ENCODE measurements at places on chromosomes 16 and 17.

DNA sequence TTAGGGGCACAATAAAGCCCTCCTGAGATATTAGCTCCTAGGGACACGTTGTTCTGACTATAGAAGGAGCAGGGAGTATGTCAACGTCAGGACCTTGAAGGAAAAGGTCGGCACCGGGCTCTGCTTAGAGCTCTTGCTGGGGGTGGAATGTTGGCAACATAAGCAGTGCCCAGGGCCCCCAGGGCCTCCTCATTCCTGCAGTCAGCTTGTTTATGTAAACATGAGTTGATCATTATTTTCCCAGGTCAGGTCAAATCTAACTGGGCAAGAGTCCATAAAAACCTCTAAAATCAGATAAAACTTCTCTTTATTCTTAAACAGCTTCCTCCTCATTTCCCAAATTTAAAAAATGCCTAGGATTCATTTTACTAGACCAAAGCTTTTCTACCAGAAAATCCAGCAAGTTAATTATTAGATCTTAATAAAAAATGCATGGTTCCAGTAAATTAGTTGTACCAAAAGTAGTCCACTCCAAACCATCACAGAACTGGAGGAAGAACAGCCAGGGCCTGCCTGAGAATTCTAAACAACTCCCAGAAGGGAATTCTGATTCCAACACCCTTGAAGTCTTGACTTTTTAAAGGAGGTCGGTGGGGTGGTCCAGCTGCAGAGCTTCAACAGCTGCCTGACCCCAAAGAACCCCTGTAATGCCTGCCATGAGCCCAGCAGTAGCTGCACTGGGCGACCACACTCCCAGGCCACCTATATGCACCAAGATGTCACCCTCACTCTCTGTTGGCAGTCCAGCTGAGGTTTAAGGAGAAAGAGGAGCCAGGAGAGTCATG lies 54.3 kb downstream of the AMFR start:
- DNase-seq, result no peak

DNA sequence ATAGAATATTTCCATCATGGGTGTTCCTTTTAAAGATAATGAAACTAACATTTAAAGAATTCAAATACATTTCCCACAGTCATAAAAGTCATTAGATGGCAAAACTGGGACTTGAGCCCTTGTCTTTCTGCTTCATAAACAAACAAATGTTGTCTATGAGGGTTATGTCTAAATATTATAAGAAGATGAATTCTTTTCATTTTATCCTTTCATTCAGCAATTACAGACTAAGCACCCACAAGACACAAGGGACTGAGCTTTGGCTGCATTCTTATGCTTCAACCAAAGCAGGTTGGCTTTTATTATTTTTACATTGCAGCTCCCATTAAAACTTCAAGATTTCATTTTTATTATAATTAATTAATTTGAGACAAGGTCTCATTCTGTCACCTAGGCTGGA lies 14.9 kb downstream of the SARM1 start:
- no peak for DNase-seq

DNA sequence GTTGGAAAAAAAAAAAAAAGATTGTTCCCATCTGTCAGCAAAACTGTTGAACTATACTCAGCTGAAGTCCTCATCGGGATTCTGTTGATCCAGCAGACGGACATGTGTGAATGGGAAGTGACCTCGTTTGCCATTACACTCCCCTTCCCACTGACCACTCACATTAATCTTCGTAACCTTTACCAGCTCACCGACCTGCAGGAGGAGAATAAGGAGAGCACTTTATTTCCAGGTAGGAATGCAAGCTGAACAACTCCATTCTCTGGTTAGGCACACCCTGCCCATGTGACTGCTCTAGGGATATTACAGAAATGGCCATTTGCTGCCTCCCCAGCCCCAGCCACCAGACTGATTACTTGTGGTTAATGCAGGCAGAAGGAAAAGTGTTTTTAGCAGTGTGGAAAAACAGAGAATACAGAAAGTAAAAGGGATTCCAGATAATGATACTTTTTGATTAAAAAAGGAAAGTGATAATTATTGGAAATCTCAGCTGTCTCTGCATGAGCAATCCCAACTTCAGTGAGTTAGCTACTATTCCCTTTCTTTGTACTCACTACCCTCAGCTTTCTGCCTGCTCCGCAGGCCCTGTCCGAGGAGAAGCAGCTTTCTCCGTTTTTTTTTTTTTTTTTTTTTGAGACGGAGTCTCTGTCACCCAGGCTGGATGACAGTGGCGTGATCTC lies 23.6 kb upstream of the YWHAE start:
- DNase-seq, result no peak

GRCh38 chr16:84918006-84918909 lies 93.1 kb downstream of the ZDHHC7 start:
- no peak for DNase-seq

- no peak for DNase-seq
Observed at GRCh38 chr17:39750131-39751015, 12.6 kb downstream of the GRB7 start.

- DNase-seq, result no peak
Observed at GRCh38 chr17:35073183-35073790, 9.8 kb upstream of the RFFL start.

DNA sequence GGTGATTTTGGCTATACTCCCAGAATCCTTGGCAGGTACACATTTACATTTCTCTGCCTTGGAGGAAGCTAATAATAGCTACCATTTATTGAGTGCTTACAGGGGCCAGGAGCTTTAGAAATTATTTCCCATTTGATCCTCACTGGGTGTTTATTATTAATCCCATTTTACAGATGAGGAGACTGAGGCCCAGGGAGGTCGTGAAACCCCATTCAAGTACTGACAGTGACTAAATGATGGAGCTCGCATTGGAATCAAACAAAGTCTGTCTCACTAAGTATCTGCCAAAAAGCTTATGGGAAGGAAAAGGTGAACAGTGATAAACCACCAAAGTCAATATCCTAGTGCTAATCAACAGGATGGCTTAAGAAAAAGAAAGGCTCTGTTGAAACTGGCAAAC lies 33.3 kb upstream of the XYLT1 start:
- DNase-seq, result no peak

DNA sequence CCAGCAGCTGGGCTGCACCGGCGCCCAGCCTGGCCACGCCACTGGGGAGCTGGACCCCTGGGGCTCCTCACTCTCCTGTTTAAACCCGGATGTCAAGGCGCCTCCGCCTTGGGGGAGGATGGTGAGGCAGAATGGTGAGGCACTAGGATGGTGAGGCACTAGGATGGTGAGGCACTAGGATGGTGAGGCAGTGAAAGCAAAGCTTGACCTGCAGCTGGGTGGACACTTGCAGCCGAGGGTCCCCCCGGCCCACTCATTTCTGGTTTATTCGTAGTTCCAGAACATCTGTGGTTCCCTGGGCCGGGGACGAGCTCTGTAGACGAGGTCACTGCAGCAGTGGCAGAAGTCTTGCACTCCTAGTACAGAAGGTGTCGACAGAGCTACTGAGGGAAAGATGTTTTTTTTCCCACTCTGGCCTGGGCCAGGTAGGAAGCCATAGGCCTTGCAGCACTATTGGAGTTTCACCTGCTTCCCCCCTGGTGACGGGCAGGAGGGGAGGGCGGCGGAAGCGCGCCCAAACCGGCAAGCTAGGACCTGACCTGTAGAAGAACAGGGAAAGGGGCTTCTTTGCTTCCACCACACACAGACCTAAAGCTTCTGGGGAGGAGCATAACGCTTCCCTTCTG lies 1.1 kb upstream of the HNF1B start:
- DNase-seq, result no peak

- DNase-seq, result no peak
Observed at GRCh38 chr17:7549401-7550055, 670 bp downstream of the TNFSF12 start.

DNA sequence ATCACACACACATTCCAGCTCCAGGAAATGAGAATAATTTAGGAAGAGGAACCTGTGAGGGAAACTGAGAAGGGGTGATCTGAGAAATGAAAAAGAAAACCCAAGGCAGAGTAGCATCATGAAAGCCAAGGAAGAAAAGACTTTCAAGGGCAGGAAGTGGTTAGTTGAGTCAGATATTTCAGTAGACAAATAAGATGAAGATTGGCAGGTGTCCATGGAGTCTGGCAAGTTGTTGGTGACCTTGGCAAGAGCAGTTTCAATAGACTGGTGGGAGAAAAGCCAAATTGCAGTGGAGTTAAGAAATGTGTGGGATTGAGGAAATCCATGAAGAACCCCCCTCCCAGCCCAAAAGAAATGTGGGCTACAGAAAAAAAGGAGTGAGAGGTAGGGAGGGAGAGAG lies 10.7 kb downstream of the GNAO1 start:
- no peak for DNase-seq

DNA sequence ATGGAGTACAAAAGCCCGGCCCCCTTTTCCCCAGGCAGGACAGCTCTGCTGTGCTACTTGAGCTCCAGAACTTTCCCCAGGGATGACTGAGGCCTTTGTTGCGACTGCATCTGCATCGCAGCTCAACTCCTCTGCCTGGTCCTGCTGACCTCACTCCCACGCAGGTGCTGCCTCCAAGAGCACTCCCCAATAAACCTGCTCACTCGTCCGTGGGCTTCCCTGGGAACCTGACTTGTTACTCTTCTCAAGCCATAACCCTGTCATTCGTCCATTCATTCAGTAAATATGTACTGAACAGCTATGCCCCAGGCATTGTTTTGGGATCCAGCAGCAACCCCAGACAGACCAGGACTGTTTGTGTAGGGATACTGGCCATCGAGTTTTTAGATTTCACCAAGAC lies 11.6 kb upstream of the RMI2 start:
- no peak for DNase-seq

GRCh38 chr17:74118504-74118903 lies 85.0 kb upstream of the RPL38 start:
- no peak for DNase-seq

DNA sequence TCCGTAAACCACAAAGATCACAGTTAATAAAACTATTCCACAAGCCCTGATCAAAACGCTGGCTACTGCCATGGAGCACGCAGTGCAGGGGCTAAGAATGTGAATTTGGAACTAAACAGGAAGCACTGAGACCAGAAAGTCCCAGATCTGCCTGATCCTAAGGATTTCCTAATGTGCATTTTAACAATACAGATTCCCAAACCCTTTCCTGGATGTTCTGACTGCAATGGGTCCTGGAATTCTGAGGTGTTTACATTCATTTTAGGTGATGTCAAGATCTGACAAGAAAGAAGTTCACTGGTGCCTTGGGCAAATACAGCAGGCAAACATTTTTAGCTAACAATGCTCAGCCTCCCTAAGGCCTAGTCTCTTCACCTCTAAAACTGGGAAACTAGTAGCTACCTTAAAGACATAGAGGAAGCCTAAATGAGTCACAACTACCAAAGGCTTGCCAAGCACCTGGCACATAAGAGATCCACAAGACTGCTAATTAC lies 10.3 kb downstream of the NSMCE1 start:
- DNase-seq, result no peak

DNA sequence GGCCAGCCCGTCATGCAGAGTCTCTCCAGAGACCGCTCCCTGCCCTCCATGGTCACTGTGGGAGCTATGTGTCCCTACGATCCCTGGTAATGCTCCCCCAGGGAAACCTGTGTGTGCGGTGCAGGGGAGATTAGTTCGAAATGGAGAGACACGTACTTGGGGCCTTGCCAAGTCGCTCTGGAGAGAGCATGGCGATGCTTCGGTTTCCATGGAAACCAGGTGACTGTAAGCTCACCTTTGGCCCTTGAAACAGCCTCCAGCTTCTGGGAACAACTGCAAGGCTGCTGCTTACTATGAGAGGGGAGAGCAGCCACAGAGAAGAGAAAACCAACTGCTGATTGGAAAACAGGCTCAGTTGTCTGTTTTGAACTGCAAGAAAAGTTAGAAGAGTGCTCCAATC lies 879.7 kb upstream of the EEF2KMT start:
- DNase-seq, result no peak

- no peak for DNase-seq
Observed at GRCh38 chr17:36524428-36524876, 10.2 kb downstream of the MYO19 start.

- peak; percentile 56 for DNase-seq
Observed at GRCh38 chr16:83956336-83957289, 3.6 kb downstream of the OSGIN1 start.

DNA sequence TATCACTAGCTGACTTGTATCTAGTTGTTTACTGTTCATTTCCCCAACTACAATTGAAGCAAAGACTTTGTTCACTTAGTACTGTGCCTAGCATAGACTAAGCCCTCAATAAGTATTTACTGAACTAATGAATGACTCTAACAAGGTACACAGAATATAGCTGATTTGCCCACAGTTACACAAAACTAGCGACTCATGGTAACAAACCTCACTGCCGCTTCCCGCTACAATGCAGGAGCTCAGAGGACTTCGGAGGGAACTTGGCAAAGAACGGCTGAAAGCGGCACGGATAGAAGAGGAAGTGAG lies 524 bp downstream of the EFTUD2 start:
- no peak for DNase-seq

GRCh38 chr17:41340934-41341861 lies 9.4 kb downstream of the KRT33A start:
- DNase-seq, result no peak

GRCh38 chr16:47475786-47476185 lies 14.7 kb downstream of the PHKB start:
- DNase-seq, result no peak

GRCh38 chr16:53290520-53290919 lies 143.8 kb upstream of the RBL2 start:
- no peak for DNase-seq

- DNase-seq, result no peak
Observed at GRCh38 chr17:8753976-8754440, 4.3 kb downstream of the SPDYE4 start.

DNA sequence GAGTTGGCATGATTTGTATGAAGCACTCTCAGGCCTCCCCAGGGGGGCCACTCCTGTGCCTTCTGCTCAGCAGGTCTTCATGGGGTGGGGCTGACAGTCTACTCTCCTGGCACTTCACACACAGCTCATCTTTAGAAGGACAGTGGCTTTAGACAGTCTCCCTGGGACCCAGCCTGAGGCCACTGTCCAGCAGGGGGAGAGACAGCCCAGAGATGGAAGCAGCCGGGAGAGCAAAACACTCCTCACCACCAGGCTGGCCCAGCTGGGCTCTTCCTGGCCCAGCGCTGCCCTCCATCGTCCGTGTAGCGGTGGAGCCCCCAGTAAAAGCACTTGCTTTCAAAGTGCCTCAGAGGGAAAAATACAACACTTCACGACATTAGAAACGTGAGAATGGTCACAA lies 62.0 kb upstream of the CRHR1 start:
- no peak for DNase-seq
